GM12892 (cell line): ENCODE measurements at places on chromosomes 2 and 18.

DNA sequence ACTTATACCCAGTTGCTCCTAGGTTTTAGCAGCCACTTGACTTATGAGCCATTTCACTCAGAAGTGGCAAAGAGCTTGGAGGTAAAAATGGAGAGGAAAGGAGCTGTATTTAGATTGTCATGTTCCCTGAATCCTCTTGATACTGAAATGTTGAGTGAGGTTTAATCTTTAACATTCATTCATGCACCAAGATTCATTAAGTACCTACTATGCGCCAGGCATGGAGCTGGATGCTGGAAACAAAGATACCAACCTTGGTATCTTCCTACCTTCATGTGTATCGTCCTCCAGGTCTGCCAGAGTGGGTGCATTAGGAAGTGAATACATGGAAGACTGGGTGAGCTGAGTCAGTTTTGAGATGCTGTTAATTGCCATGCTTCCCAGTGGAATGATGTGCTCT, 23.7 kb downstream of the TPGS2 start:
- no peak for DNase-seq

GRCh38 chr2:116499389-116499788, 1315.1 kb upstream of the DDX18 start:
- no peak for DNase-seq

GRCh38 chr18:31546476-31546875, 45.2 kb upstream of the TTR start:
- no peak for DNase-seq

GRCh38 chr2:175057078-175057685, 52.0 kb upstream of the CHN1 start:
- no peak for DNase-seq

DNA sequence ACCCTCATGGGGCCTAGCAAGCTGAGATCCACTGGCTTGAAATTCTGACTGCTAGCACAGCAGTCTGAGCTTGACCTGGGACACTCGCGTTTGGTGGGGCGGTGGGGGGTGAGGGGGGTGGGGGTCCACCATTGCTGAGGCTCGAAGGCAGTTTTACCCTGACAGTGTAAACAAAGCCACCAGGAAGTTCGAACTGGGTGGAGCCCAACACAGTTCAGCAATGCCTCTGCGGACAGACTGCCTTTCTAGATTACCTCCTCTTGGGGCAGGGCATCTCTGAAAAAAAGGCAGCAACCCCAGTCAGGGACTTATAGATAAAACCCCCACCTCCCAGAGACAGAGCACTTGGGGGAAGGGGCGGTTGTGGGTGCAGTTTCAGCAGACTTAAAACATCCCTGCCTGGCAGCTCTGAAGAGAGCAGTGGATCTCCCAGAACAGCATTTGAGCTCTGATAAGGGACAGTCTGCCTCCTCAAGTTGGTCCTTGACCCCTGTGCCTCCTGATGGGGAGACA, 149.7 kb upstream of the TANK start:
- no peak for DNase-seq

GRCh38 chr18:63850020-63850419, 37.5 kb upstream of the SERPINB2 start:
- no peak for DNase-seq
